Right lung (tissue), 10 donors: ENCODE measurements at places on chromosomes 4 and X. TPM values are rescaled to one million over a fixed set of nuclear protein-coding genes. Genes with fewer than 3 reads are reported as not detected.

Gene ADAM29
- 0.16 TPM for polyA plus RNA-seq

Gene BMP3
- 61.7 TPM for polyA plus RNA-seq

Gene MXRA5
- polyA plus RNA-seq: 0.50 TPM

Gene USP17L15
- polyA plus RNA-seq: not detected

Gene PPEF2
- polyA plus RNA-seq: 0.09 TPM

Gene TLR10
- polyA plus RNA-seq: 0.75 TPM

Gene CITED1
- polyA plus RNA-seq: 0.48 TPM

Gene ATOH1
- not detected for polyA plus RNA-seq

DNA sequence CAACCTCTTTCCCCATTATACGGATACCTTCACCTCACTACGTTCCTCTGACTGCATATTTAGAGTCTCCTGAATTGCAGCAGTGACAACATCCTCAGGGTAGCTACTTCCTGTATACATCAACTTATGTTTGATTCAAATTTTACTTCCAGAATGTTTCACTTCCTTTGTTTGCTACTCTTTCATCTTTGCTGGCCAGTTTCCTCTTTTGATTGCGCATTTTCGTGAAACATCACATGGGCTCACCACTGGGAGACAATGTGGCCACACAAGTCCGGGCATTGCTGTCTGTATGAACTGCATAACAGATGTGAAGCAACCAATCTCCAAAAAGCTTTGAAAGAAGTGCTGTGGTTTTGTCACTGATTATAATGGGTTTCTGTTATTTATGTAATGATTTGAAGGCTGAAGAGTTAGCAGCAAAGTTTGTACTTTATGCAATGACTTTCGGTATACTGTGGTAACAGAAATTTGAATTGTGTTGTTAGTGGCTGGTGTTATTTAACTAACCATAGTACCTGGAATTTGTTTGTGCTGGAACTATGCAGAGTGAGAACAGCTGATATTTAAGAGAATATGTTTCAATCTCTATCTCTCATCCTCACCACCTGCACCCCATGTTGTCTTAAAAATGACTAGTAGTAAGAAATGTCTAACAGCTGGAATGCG is 7.4 kb downstream of the SNCA start:
- peak; percentile 10 for DNase-seq

- DNase-seq: no peak
Observed at GRCh38 chrX:143581240-143581639, 54.7 kb downstream of the SLITRK4 start.

DNA sequence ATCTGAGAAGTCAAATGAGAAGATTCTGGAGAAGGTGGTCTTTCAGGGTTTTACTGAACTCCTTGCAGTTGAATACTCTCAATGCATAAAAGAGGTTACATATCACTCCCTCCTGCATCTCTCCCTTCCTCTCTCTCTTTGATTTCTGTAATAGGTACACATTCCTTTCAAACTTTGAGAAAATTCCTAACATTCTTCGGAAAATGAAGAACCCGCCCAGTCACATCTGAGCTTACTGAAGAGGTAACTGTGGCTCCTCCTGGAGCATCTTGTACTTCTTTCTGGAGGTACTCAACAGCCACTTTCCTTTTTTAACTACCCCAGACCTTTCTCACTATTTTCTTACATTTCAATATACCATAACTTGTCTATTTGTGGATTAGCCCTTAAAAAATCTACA is 24.7 kb downstream of the NDST3 start:
- no peak for DNase-seq

DNA sequence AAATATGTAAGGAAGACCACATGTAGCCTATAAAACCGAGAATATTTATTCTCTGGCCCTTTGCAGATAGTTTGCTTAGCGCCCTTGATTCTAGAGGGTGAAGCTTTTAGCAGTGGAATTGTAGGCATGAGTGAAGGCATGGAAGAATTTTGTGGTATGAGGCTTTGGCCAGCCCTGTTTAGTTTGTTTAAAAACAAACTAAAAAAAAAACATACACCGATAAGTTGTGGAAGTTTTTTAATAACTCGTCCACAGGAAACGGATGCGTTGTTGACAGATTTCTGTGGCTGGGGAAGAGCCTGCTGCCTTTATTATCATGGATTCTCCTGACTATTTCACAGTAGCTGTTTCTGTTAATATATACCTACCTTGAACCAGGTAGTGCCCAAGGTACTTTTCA is 194.7 kb upstream of the LNX1 start:
- DNase-seq: no peak

- DNase-seq: no peak
Observed at GRCh38 chrX:46268412-46268811, 276.8 kb downstream of the ZNF674 start.

DNA sequence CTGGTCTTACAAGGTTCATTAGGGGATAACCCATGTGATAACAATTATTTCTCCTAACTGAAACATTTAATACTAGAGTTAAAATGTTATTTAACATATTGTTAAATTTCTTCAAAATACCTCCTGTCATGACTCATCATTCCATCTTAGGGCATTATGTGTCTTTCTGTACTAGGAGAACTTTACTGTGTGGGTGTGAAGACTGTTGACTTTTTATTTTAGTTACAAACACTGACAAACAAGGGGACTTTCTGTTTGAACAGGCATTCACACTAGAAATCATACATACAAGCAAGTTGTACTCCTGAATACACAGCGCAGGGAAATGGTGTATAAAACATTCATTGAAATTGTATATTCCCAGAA is 175.9 kb downstream of the FBXW7 start:
- DNase-seq: no peak

DNA sequence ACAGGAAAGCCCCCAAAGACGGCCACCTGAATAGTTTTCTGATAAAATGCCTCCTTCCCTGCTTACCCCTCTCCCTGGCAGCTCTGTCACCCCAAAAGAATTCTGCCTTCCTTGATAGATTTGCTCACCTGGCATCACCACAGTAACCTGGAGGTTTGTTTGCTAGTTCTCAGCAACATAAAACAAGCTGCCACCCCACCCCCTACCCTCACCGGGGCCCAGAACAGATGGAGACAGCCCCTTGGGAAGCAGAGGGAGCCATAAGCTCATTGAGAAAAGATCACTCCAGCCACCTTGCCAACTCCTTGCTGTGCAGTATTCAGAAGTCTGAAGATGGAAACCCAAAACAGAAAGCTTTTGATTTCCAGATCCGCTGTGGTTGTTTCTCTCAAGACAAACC is 108.6 kb downstream of the DHX15 start:
- no peak for DNase-seq

- DNase-seq: no peak
Observed at GRCh38 chr4:71254451-71255012, 84.3 kb upstream of the SLC4A4 start.

DNA sequence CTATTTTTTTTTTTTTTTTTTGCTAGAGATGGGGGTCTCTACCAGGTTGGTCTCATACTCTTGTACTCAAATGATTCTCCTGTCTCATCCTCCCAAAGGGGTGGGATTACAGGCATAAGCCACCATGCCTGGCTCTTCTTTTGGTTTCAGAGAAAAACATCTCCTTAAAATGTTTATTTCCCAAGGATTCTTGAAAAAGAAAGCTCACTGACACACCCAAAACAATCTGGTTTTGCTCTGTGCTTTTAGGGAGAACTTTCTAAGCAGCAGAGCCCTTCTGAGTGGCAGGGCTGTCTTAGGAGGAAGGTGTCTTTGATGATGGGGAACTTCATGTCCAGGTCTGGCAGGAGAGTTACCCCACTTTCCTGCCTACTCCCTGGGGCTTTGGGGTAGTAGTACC is 1.2 kb downstream of the SOD3 start:
- DNase-seq: no peak

- no peak for DNase-seq
Observed at GRCh38 chr4:76987685-76988084, 38.1 kb downstream of the SEPTIN11 start.

GRCh38 chr4:158841540-158841939 is 72.7 kb downstream of the FNIP2 start:
- DNase-seq: no peak

DNA sequence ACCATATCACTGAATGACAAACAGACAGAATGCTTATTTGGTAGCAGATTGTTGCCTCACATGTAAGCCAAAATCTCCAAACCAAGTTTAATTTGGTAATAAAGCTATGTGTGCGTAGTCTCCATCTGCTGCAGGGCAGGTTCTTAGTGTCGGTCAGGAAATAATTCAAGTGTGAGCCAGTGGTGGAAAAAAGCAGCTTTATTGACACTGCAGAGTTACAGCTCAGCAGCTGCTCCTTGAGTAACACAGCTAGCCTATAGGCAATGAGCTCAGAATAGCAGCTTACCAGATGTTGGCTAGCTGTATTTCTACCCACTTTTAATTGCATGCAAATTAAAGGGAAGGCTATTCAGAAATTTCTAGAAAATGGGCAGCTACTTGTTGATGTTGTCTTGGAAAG is 757.8 kb upstream of the HS3ST1 start:
- no peak for DNase-seq

DNA sequence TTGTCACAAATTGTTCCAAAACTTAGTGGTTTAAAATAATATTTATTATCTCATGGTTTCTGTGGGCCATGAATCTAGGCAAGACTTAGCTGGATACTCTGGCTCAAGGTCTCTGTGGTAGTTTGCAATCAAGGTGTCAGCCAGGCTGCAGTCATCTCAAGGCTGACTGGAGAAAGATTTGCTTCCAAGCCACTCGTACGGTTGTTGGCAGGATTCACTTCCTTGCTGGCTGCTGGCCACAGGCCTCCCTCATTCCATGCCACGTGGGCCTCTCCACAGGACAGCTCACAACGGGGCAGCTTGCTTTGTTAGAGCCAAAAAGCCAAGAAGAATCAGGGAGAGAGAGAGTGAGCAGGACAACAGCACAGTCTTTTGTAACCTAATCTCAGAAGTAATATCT is 101.4 kb downstream of the WWC2 start:
- no peak for DNase-seq

- DNase-seq: no peak
Observed at GRCh38 chr4:72564184-72564583, 4.8 kb downstream of the ADAMTS3 start.

GRCh38 chr4:21954916-21955315 is 6.3 kb upstream of the KCNIP4 start:
- DNase-seq: no peak

DNA sequence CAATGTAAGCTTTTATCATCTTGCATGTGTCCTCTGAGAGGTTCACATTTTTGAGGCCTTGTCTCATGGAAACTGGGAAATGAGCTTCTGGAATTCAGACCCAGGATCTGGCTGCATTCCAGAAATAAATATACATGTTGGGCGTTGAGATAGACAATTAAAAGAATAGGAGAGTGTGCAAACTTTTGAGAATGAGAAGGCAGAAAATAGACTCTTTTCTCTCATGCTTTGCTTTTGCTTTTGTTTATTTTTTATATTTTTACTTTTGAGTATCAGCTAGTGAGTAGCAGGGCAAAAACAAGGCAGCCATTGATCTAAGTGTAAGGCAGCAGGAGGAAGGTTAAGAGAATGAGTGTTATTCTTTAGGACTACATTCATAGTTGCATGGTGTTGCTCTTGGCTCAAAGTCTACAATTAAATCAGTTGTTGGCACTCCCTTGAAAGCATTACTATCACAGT is 12.4 kb downstream of the SHROOM3 start:
- DNase-seq: no peak

- no peak for DNase-seq
Observed at GRCh38 chr4:173538909-173539445, 8.9 kb upstream of the HAND2 start.

DNA sequence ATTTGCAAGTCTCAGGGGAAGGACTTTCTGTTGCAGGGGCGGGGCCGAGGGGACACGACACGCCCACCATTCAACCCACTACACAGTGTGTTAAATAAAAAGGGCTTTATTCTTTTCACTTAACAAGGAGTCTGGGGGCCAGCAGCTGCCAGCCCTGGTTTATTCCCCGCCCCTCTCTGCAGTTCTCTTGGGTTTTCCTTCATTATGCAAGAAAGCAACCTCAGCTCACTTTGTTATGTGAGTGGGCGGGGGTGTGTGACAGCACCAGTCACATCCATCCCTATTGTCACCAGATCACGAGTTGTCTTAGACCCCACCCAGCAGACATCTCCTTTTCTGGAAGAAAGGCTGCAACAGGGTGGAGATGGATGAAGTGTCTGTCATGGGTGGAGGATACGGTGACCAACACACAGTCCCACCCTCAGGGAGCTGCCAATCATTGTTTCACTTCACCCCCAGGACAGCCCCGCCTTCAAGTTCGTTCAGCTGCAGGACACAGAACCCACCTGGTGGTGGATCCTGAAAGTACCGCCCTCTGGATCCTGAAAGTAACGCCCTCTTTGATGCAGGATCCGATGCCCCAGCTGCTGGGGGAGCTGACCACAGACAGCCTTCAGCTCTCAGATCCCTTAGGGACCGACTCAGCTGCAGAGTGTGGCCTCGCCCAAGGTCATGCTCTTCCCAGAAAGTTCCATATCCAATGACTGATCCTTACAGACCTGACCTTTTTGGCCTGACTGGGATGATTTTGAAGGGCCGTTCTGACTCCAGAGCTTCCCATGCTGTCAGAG is 79.6 kb downstream of the SMIM20 start:
- DNase-seq: no peak

DNA sequence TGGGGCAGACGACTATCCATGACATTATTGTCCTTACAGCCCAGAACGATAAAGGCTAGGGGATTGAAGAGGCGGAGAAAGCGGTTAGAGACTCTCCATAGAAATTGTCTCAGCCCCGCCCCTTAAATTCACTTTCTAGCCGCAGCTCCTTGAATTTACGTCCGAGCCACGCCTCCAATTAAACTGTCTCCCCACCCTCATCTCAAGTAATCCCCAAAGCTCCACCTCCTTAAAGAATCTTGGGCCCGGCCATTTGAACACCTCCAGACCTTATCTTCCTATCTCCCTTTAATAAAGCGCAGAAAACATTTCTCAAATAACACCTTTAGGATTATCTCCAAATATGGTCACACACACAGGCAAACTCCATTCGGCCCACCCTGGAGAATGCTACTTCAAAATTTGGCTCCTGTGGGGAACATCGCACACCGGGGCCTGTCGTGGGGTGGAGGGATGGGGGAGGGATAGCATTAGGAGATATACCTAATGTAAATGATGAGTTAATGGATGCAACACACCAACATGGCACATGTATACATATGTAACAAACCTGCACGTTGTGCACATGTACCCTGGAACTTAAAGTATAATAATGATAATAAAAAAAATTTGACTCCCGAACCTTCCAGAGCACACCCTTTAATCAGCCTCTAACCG is 7.2 kb upstream of the MAGIX start:
- peak; percentile 54 for DNase-seq

DNA sequence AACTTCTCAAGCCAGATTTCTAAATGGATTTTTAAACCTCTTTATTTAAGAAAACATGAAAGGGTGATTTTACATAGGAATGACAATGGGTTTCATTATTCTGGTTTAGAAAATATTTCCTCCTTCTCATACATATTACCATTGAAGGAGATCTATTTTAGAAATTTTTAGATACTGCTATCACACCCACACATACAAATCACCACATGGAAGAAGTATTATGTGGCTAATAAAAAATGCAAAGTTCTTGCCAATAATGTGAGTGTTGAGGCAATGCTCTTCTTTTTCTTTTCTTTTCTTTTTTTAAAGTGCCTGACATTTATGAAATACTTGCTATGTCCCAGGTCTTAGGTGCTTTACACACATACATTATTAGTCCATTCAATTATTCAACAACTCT is 6.8 kb downstream of the STAP1 start:
- no peak for DNase-seq

- DNase-seq: no peak
Observed at GRCh38 chr4:122783301-122784215, 43.1 kb upstream of the FGF2 start.

- peak; percentile 76 for DNase-seq
Observed at GRCh38 chr4:81069706-81070331, 39.3 kb downstream of the BMP3 start.
